HCT116 (cell line): ENCODE measurements at places on chromosomes 7 and 10. TPM values are rescaled to one million over a fixed set of nuclear protein-coding genes. Genes with fewer than 3 reads are reported as not detected.

NUTM2E gene
- total RNA-seq, result 0.15 TPM

DNA sequence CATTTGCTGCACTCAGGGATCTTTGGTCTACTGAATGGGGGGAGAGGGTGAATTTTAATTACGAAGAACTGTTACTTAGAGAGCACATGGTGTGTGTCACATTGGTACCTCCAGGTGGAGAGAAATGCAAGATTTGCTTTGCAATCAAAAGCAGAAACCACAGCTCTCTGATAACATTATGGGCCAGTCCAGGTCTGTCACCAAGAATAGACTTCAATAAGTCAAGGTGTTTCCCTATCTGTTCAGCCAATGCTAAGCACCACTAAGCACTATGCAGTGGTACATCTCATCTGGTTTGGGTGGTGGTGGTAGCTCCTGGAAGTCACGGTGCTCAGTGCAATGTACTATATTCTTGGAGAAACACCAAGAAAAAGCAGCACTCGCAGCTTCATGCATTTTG, 119.6 kb upstream of the AFAP1L2 start:
- peaks cover 56% of the 10 kb centered on the region for H3K4me1 ChIP-seq
- H3K36me3 ChIP-seq, result no peaks in the 10 kb centered on the region
- DNase-seq, result no peak
- H3K4me3 ChIP-seq, result no peak overlapping the region

DNA sequence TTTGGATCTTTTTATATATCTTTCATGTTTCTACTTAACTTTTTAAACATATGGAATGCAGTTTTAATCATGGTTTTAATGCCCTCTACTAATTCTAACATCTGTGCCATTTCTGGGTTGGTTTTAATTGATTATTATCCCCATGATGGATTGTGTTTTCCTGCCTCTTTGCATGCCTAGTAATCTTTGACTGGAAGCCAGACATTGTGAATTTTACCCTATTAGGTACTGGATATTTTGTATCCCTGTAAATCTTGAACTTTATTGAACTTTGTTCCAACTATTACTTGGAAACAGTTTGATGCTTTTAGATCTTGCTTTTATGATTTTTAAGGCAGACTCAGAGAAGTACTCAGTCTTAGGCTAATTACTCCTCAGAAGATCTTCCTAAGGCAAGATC, 16.0 kb upstream of the RBM20 start:
- no peaks in the 10 kb centered on the region for H3K4me1 ChIP-seq
- no peak for DNase-seq
- H3K4me3 ChIP-seq, result no peak overlapping the region
- no peaks in the 10 kb centered on the region for H3K27me3 ChIP-seq
- no peaks in the 10 kb centered on the region for H3K36me3 ChIP-seq

- H3K4me3 ChIP-seq, result no peak overlapping the region
- no peaks in the 10 kb centered on the region for H3K36me3 ChIP-seq
- no peaks in the 10 kb centered on the region for H3K4me1 ChIP-seq
- no peaks in the 10 kb centered on the region for H3K27me3 ChIP-seq
- no peak overlapping the region for H3K27ac ChIP-seq
- no peak for DNase-seq
These were observed 144.6 kb downstream of the NRCAM start for GRCh38 chr7:108311446-108312168.

CCDC172 gene
- not detected for total RNA-seq

- DNase-seq, result peak; percentile 19
- no peaks in the 10 kb centered on the region for H3K36me3 ChIP-seq
- H3K4me3 ChIP-seq, result peak overlapping the region; percentile 81
- 0 out of 2 replicates have a peak, but pooled peaks cover 2% of the 10 kb centered on the region for H3K4me1 ChIP-seq
- H3K27ac ChIP-seq, result peak overlapping the region; percentile 51; the same call in 1 of the 2 replicates
- no peaks in the 10 kb centered on the region for H3K27me3 ChIP-seq
These were observed 378 bp downstream of the PIK3AP1 start for GRCh38 chr10:96719850-96720421.

PNLIPRP2 gene
- 1.1 TPM for total RNA-seq

- H3K27ac ChIP-seq, result no peak overlapping the region
- no peak overlapping the region for H3K4me3 ChIP-seq
- DNase-seq, result no peak
These were observed 1191.9 kb downstream of the CNTNAP2 start for GRCh38 chr7:147308539-147308938.

- no peak overlapping the region for H3K4me3 ChIP-seq
- H3K27ac ChIP-seq, result no peak overlapping the region
- no peaks in the 10 kb centered on the region for H3K36me3 ChIP-seq
- no peak for DNase-seq
- H3K4me1 ChIP-seq, result no peaks in the 10 kb centered on the region
- H3K27me3 ChIP-seq, result no peaks in the 10 kb centered on the region; the same call in 1 of the 2 replicates
These were observed 185.0 kb downstream of the STK31 start for GRCh38 chr7:23894892-23895569.

DNA sequence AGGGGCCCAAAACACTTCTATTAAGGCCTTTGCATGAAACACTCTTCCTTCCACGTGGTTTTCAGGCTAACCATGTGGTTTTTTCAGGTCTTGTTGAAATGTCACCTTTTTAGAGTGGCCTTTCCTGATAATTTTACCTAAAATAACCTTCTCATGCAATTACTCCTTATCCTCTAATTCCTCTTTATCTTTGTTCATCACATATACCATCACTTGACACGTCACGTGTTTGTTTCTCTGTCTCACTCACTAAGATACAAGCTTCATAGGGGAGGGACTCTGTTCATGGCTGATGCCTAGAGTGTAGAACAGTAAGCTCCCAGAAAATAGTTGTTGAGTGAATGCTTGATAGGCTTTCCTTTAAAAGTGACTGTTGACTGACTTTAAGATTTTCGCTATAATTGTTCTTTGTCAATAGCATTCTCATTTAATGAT, 63.7 kb downstream of the ST7 start:
- no peak overlapping the region for H3K4me3 ChIP-seq
- H3K4me1 ChIP-seq, result peaks cover 8% of the 10 kb centered on the region
- no peak for DNase-seq
- H3K27me3 ChIP-seq, result no peaks in the 10 kb centered on the region

GRCh38 chr10:98404571-98405359, 10.2 kb downstream of the PYROXD2 start:
- peaks cover 3% of the 10 kb centered on the region; the same call in 1 of the 2 replicates for H3K4me1 ChIP-seq
- H3K36me3 ChIP-seq, result no peaks in the 10 kb centered on the region
- H3K27me3 ChIP-seq, result no peaks in the 10 kb centered on the region

OTUD1 gene
- 5.7 TPM for total RNA-seq

DNA sequence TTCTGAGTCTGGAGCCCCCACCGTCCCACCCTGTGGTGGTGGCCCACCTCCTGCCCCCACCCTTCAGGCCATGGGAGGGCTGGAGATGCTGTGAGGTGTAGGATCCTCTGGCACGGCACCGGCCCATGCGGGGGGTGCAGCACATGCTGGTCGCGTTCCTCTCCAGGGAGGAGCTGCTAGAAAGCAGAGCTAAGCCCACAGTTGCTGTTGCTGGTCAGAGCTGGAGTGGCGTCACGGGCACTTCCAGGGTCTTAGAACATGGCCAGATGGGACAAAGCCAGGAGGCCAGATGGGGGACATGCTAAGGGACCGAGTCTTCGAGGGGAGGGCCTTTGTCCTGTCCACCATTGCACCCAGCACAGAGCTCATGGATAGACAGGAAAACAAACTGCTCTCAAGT, 21.6 kb downstream of the AGAP3 start:
- H3K4me1 ChIP-seq, result peaks cover 47% of the 10 kb centered on the region
- no peaks in the 10 kb centered on the region for H3K27me3 ChIP-seq
- no peaks in the 10 kb centered on the region for H3K36me3 ChIP-seq
- no peak overlapping the region for H3K4me3 ChIP-seq
- H3K27ac ChIP-seq, result no peak overlapping the region
